K562 (cell line): ENCODE measurements at places on chromosomes 2 and 18.

DNA sequence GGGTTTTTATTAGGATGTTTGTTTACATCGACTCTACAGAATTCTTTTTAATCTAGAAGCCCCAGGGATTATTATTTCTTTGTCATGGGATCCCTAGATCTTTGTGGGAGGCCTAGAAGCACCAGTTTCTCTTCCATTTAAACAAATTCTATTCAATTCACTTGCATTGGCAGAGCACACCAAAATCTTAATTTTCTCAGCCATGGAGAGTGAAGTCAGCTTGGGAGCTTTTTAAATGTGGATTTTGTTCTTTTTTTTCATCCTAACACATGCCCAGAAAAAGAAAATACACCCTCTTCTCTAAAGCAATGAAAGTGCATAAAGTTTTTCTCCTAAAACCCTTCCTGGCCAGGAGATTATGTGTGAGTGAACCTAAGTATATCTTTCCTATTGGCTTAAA is 38.5 kb downstream of the CDCA7 start:
- no peak for DNase-seq

GRCh38 chr18:51125976-51126375 is 71.5 kb downstream of the MEX3C start:
- DNase-seq = no peak

DNA sequence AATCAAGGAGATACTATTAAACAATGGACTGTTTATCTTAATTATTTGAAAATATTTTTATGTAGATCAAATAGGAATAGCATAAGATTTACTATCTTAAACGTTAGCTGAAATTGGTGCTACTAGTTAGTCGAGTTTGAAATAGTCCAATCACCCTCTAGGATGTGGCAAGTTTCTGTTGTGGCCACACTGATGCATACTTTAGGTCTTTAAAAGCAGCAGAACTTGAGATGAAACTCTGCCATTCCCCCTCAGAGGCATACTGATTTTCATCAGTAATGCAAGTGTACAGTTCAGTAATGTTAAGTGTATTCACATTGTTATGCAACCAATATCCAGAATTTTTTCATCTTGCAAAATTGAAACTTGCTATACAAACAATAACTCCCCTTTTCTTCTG is 151.8 kb downstream of the SLC4A10 start:
- no peak for DNase-seq

- DNase-seq = no peak
Measured at GRCh38 chr18:61605376-61606067, 272.3 kb downstream of the CDH20 start.

DNA sequence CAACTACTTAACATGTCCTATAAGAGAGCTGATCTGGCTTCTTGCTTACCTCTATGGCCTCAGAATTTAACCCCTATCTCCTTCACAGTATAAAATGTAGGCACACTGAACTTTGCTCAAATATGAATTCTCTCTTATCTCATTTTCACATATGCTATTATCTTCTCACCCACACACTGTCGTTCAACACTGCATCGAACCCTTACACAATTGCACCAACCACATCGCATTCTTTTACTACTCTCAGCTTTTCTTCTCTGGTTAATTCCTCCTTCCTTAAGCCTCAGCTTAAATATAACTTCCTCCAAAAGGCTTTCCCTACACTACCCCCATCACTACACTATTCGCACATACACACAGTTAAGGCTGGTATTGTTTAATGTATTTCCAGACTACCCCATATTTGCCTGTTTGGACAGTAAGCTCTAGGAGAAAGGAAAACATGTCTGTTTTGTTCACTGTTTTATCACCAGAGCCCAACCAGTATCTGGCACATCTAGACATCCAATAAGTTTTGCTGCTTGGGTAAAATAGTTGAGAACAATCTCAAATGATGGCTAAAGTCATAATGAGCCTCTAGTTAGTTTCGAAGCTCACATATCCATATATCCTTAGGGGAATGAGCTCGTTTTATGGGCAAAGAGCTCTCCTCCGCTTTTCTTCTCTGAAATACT is 47.7 kb downstream of the HIBCH start:
- DNase-seq = peak; percentile 65

DNA sequence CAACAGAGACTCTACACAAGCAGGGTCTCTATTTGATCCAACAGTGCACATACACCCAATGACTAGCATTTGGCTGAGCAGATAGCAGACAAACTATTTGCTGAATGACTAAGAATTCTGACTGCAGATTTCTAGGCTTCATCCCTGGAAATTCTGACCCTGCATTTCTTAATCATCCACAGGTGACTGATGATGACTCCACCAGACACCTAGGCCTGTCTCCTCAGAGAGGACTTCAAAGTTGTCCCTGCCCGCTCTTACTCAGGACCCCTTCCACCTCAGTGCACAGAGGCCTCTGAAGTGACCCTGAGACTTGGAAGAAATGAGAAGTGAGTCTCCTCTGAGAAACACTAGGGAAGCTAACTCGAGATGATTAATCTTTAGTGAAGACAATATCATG is 51.3 kb downstream of the SEPTIN10 start:
- DNase-seq = no peak

GRCh38 chr2:109166811-109167210 is 37.8 kb downstream of the SH3RF3 start:
- DNase-seq = no peak

GRCh38 chr18:13120983-13121441 is 97.5 kb upstream of the LDLRAD4 start:
- no peak for DNase-seq
